ENCODE measurements at places on chromosomes 13 and 19.

- no peak for DNase-seq
These were observed 8.1 kb downstream of the KRI1 start for GRCh38 chr19:10557603-10558197.

- DNase-seq: no peak
These were observed 3.6 kb upstream of the ZNF583 start for GRCh38 chr19:56400485-56400884.

GRCh38 chr13:51624695-51625345, 40.6 kb downstream of the WDFY2 start:
- no peak for DNase-seq

DNA sequence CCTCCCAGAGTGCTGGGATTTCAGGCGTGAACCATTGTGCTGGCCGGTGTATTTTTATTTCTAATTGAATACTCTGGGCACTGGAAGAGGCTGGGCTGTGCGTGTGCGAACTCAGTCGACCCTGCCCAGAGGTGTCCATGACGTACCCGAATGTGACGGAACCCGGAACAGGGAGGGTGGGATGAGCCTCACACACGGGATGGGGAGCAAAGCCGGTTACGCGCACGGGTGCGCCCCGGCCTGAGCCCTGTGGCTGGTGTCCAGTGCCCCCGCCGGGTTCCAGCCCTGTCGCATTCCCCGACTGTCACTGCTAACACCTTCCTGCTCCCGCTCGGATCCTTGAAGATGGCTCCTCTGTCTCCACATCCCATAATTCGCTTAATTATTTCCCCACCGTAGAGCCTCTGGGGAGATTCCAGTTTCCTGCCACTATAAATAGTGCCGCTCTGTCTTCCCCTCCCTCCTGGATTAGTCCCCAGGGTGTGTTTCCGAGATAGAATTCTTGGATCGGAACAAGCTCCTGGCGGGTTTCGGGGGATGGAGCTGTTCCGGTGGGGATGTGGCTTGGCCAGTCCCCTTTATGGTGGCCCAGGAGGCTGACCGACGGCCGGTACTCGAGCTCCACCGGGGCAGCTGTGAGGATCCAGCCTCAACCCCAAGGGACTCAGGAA, 22.0 kb downstream of the SBNO2 start:
- DNase-seq: no peak

- DNase-seq: no peak
These were observed 778.7 kb downstream of the OLFM4 start for GRCh38 chr13:53807251-53807834.

DNA sequence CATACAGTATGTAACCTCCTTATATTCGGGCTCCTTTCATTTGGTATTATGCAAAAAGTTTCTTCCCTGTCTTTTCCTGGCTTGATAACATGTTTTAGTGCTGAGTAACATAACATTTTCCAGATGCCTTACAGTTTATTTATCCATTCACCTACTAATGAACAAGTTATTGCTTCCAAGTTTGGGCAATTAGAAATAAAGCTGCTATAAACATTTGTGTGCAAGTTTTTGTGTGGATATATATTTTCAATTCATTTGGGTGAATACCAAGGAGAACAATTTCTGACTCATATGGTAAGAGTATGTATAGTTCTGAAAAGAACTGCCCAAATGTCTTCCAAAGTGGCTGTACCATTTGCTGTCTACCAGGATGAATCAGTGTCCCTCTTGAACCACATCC, 360.9 kb downstream of the PCDH17 start:
- no peak for DNase-seq

DNA sequence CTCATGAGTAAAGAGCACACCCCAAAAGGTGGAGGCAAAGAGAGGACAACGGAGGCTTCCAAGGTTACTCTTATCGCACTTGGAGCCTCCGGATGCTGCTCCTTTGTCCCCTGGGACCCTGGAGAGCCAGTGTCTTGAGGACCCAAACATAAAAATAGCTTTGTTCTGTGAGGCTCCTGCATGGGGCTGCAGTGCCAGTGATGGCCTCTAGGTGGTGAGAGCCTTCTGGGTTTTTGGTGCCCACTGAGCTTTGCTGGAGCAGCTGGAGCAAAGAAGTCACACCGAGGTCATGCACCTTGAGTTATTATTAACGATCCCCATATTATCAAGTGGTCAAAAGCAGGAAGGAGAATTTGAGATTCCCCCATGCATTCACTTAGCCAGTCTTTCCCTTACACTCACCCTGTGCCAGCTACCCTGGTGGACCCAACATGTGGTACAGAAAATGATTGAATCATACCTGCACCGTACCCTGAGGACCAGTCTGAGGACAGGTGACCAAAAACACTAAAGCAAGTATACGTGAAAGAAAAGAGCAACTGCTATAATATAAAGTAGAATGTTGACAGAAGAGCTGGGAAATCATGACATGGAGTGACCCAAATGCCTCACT, 41.5 kb downstream of the ZNF682 start:
- no peak for DNase-seq

DNA sequence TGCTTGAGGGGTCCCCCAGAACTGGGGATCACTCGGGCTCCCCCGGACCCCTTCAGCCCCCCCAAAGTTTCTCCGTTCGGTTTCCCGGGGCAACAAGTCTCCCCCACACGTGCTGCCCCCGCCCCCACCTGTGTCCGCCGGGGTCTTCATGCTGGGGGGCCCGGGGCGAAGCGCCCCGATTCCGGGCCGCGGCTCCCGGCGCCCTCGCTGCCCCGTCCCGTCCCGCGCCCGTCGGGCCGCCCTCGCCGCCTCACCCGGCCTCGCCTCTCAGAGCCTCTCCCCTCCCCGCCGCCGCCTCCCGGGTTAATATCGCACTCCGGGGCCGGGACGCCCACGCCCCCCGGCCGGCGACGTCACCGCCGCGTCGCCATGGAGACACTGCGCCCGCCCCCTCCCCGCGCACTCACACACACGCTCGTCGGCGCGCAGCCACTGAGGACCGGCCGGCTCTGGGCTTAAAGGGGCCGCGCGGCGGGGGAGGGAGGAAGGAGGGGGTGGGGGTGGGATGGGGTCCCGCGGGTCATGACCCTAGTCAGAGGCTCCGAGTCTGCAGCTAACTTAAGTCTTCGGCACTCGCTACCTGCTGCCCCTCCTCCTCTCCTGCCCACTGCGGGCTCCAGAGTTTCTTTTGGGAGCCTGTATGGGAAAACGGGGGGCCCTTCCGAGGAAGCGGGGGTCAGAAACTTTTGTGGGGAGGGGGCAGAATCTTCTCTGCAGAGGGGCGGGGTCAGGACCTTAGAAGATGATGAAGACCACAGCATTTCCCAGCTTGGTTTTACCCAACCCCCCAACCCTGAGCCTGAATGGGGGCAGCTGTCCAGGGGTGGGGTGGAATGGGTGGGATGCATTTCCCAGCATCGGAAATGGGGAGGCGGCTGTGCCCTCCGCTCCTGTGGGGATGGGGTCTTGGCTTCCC, at the start of gene ERF:
ERF (minus strand) TSS at position 279 of the 916 bp plus-strand sequence; CDS start at position 150, 129 bp downstream.
- DNase-seq: peak; percentile 98

- DNase-seq: no peak
These were observed 2.7 kb upstream of the ZNF43 start for GRCh38 chr19:21838646-21839045.

DNA sequence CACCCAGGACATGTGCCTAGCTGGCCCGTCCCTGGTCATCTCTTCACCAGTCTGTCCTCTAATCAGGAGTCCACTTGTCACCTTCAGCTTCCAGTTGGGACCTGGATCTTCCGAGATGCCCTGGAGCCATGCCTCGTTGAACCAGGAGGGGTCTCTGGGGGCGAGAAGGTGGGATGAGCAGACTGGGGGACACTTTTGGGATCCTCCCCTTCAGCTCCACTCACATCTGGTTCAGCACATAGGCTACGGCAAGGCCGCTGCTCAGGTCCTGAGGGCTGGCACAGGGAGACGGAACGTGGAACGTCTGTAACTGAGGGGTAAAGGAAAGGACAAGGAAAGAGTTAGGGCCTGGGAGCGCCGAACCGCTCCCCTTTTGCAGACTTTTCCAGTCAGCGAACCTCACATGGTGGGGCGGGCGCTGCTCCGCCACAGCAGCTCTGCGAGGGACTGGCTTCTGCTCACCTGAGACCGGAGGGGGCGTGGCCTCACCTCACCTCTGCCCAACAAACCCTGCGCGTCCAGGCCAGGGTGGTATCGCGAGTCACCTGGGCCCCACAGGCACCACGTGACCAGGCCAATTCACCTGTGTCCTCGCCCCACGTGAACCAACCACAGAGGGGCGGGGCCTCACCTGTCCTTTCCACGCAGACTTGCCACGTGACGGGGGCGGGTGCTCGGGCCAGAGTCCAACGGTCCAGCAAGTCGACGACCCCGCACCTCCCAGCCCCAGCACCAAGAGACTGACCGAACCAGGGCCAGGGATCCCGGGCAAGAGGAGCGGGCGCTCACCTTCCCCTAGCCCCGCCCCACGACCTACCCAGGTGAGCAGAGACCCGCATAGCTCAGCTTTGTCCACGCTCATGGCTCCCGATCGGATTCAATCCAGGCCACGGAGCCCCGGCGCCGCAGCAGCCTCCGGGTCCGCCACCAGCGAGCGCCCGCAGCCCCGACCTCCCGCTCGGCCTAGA, at the start of gene HOOK2:
HOOK2 (minus strand) TSS at position 965 of the 968 bp plus-strand sequence; CDS start at position 862, 103 bp downstream.
- no peak for DNase-seq

DNA sequence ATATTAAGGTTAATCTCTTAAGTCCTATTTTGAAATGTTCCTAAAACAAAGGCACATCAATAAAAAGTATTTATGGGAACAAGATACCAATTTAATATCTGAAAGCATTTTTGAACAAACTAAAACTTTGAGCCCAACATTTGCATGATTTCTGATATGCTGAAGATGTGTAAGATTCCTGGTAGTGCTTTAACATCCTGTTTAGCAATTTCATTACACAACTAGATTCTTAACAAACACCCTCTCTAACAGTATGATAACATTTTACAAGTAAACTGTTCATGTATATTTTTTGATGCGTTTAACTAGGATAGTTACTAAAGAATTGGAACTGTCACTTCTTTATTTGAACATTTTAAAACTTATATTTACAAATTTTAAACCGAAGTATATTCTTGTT, 63.9 kb downstream of the DACH1 start:
- DNase-seq: no peak

Measured in posterior cingulate gyrus (tissue), 11 donors.